ENCODE measurements at places on chromosomes 2 and 18. TPM values are rescaled to one million over a fixed set of nuclear protein-coding genes. Genes with fewer than 3 reads are reported as not detected.
A peak's percentile ranks its signal among the peaks of the same experiment; 100 is the strongest.

DNA sequence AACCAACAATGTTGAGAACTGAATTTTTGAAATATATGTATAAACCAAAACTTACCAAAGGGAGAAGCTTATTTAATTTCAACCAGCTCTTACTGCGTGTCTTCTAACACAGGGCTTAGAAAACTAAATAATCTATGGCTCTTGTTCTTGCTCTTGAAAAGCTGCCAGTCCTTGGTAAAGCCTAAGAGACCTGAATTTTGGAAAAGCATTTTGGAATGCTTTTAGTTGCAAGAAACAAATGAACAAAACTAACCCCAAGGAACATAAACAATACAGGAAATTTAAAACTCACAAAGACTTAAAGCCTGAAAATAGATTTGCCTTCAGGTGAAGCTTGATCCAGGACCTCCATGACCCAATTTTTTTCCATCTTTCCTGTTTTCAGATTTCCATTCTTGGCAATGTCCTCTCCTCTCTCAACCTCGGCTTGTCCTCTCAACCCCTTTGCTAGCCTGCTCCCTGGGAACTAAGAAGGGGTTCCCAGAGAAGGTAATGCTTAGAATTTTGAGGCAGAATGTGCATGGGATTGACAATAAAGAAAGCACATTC, 169.8 kb upstream of the NCK2 start:
- H3K27me3 ChIP-seq, result no peaks in the 10 kb centered on the region
- H3K27ac ChIP-seq, result no peak overlapping the region
- DNase-seq, result no peak
- no peak overlapping the region for H3K4me3 ChIP-seq
- H3K36me3 ChIP-seq, result no peaks in the 10 kb centered on the region

DNA sequence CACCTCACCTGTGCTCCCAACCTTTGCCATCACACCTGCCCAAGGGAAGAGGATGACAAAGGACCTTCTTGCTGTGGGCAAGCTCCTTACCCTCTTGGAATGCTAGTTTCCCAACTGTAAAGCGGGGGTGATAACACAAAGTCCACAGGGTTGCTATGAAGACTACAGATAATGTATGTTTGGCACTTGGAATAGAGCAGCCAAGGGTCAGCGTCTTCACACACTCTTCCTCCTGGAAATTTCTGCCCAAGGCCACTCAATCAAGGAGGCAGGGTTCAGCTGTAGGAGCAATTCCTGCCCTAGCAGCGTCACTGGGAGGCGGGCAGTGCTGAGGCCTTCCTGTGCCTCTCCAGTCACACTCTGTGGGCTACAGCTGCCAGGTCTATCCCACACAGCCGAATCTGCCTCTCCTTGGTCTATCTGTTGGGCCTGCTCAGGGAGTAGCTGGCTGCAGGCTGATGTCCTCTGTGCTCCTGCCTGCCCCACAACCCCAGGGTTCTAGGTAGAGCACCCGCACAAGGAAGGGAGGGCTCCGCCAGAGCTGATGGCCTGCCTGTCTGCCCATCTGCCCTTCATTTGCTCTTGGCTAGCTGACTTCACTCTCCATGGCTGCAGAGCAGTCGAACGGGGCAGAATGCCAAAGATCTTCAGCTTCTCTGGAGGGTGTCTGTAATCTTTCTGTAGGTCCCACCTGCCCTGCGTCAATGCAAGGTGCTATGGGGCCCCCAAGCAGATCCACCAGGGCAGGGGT, 91.9 kb downstream of the MRO start:
- DNase-seq, result no peak
- H3K27me3 ChIP-seq, result no peaks in the 10 kb centered on the region
- no peak overlapping the region for H3K4me3 ChIP-seq
- H3K4me1 ChIP-seq, result peaks cover 5% of the 10 kb centered on the region
- H3K27ac ChIP-seq, result no peak overlapping the region
- no peaks in the 10 kb centered on the region for H3K36me3 ChIP-seq

The POMC gene
- total RNA-seq, result 9.0 TPM

DNA sequence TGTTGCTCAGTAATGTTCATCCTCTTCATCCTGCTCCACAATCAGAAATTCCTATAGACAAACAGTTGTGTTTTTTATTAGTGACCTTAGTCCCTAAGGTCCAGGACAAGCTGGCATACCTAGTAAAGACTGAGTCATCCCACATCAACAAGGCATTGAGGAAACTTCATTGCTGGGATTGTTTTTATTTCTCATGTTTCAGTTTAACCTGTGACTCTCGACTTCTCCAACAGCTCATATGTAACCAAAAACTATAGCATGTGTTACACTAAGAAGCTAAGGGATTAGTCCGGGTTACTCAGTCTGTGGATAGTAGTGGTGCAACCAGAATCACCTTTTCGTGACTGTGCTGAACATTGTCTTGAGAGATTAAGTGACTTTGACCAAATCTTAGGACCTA, 292.1 kb downstream of the RDH14 start:
- DNase-seq, result no peak
- no peak overlapping the region for H3K27ac ChIP-seq
- H3K36me3 ChIP-seq, result no peaks in the 10 kb centered on the region

- no peak overlapping the region for H3K27ac ChIP-seq
- H3K4me3 ChIP-seq, result no peak overlapping the region
- DNase-seq, result no peak
- no peaks in the 10 kb centered on the region for H3K27me3 ChIP-seq
- no peaks in the 10 kb centered on the region for H3K36me3 ChIP-seq
- H3K4me1 ChIP-seq, result peaks cover 13% of the 10 kb centered on the region
Measured at GRCh38 chr2:44777036-44777435, 164.5 kb upstream of the SIX3 start.

DNA sequence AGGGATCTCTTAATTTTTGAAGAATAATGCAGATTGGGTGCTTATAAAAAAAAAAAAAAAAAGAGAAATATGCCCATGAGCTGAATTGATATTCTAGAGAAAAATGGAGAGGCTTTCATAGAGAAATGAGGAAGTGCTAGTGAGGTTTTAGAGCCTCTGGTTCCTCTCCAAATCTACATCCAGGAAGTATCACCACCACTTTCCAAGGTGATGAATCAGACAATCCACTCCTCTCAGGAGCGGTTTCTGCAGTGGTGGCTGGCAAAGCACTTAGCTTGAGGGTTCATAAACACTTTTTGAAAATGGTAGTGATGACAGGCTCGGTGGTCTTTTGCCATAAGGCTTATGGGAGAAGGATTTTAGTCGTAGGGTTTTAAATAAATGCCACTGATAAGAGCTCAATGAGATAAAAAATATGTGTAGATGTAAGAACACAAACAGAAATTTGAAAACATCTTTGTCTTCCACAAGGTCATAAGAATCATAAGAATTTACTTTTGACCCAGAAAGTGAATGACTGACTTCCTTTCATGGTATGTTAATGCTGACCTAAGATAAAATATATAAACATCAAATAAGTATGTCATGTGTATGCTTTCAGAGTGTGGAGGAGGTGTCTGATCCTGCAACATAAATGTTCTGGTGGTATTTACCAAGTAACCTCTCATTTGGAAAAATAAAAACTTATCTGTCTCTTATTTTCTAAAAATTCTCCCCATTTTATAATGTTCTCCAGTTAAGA, 42.1 kb upstream of the DSG1 start:
- H3K27me3 ChIP-seq, result no peaks in the 10 kb centered on the region
- H3K4me1 ChIP-seq, result peaks cover 36% of the 10 kb centered on the region
- H3K27ac ChIP-seq, result peak overlapping the region; percentile 78
- no peak overlapping the region for H3K4me3 ChIP-seq

DNA sequence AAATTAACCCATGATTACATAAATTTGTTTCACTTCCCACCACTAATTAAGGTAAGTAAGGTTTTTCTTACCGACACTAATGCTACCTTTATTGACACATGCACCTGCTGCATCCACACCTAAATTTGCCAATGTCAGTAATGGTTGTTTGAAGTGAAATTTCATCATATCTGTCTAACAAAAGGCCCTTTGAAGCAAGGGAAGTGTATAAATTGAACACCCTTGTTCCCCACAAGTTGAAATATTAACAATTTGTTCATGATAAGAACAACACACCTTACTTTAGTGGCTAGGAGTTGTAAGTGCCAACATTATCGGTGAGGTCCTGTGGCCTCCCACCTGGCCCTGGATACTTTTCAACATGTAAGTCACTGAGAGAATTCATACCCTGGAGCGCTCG, 116.3 kb upstream of the CDCA7 start:
- H3K27me3 ChIP-seq, result no peaks in the 10 kb centered on the region
- H3K4me1 ChIP-seq, result no peaks in the 10 kb centered on the region
- no peak overlapping the region for H3K27ac ChIP-seq
- no peak for DNase-seq

The POU3F3 gene
- 1.3 TPM for total RNA-seq

GRCh38 chr18:12990967-12991820, at the start of gene CEP192:
CEP192 (plus strand) TSS chr18:12991362; CDS start chr18:12999425, 8,063 bp downstream.
- H3K36me3 ChIP-seq, result no peaks in the 10 kb centered on the region
- peak; percentile 98 for DNase-seq
- H3K4me1 ChIP-seq, result peaks cover 25% of the 10 kb centered on the region
- H3K27me3 ChIP-seq, result no peaks in the 10 kb centered on the region
- peak within 1 kb of the TSS; percentile 80 for H3K27ac ChIP-seq
